ENCODE measurements at places on chromosomes 2 and 18.

DNA sequence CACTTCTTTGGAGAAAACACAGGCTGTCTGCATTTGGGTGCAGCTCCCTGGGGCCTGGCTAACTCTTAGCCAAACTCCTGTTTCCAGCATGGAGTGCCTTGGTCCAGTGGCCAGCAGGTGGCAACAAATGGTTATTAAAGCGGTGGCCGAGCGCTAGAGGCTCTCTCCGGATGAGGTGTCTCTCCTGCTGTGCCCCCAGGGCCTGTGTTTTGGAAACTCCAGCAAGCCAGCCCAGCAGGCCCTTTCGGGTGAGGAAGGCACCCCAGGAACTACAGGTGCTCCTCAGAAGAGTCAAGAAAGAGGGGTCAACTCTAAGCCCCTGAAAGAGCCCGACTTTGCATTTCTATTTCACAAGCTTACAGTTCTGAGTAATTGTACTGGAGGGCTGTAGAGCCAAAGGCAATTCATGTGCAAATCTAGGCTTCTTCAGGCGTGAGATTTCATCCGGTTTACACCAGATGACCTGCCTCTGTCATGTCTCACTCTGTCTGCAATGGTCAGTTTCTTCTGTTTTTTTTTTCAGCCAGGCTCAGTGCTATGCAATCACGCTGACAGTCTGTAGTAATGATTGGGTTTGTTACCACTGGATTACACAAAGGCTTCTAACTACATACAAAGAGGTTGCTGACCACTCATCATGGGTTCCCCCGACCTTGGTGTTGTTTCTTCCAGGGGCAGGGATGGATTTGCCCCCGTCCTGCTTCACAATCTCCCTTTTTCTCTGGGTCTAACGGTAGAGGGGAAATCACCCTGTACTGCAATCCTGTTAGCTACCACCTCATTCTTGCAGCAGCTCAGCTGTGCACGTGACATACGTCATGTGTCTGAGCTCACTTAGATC lies 7.6 kb upstream of the CHRNA1 start:
- peak; percentile 46 for DNase-seq

GRCh38 chr2:81981585-81981984 lies 1677.0 kb upstream of the LRRTM1 start:
- no peak for DNase-seq

- no peak for DNase-seq
Observed at GRCh38 chr2:28163028-28163427, 229.6 kb upstream of the FOSL2 start.

- no peak for DNase-seq
Observed at GRCh38 chr2:71700041-71700657, 246.8 kb downstream of the DYSF start.

DNA sequence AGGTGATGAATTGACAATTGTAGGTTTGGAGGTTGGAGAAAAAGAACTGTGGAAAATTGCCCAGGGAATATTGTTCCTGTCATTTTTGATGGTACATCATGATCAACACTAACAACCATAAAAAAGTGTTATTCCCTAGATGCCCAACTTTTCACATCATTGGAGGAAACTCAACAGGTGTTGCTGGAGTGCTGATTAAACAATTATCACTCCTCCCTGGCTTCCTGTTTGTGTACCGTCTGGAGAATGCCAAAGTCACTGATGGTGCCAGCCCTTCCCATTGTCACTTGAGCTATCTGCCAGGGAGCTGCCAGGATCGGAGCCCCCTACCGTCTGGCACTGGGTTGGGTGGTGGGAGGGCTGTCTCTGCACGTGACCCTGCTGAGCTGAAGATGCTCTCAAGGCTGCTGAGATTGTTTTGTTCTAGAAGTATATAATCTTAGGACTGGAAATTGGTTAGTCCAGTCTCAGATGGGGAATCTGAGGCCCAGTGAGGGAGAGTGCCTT lies 156.9 kb downstream of the PRKCE start:
- no peak for DNase-seq

DNA sequence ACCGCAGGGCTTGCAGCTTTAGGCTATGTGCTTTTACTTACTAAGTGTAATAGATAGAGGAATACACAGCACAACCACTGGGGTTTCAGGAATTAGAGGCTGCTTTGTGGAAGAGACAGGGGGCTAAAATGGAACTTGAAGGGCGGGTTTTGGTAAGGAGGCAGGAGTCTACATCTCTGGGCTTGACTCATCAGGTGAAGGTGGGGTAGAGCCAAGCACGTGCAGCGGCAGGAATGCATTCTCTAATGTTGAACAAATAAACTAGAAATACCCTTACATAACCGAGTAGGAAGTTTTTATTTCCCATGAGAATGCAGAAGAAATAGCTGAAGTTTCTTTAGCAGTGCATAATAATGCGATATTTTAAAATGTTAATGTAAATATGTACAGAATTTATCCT lies 673.8 kb upstream of the SALL3 start:
- DNase-seq = no peak
